Hematopoietic multipotent progenitor cell treated with erythropoietin and hydrocortisone succinate and interleukin-3 and kit ligand, for 15 days (in vitro differentiated cells): ENCODE measurements at places on chromosomes 5 and 9.

- DNase-seq: no peak
Observed at GRCh38 chr5:63175850-63176249, 597.2 kb downstream of the LRRC70 start.

- DNase-seq: no peak
Observed at GRCh38 chr5:140568443-140569063, 3.9 kb downstream of the SLC35A4 start.

GRCh38 chr5:40775846-40776657 is 20.3 kb upstream of the TTC33 start:
- DNase-seq: no peak

DNA sequence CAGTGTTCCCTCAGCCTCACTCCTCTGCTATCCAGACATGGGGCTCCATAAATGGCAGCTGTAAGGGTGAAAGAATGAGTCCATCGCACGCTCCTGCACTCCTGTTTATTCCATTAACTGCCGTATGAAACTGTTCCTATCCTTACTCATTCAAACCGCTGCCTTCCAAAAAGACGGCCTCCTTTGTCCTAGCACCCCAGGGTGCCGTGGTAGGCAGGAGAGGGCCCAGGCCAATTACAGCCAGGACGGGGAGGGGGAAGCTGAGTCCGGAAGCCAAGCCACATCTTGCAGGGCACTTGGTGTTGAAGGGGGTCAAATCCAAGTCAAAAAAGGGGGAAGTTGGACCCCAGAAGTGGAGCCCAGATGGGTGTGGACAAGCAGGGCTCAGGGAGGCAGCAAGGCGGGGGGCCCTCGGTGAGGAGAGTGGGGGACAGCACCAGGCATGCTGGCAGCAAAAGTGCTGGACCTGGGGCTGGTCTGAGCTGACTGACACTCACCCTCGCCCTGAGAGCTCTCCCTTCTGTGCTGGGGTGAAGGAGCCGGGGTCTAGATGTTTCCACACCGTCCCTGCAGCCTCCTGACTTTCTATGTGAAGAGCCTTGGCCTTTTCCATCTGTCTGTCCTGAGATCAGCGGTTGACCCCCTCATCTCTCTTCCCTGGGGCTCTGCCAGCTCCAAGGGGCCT is 63.3 kb downstream of the COL23A1 start:
- no peak for DNase-seq

GRCh38 chr5:82639393-82640144 is 361.4 kb upstream of the RPS23 start:
- no peak for DNase-seq

GRCh38 chr5:56366986-56367385 is 133.9 kb upstream of the ANKRD55 start:
- DNase-seq: no peak

- no peak for DNase-seq
Observed at GRCh38 chr9:137788561-137789294, 88.9 kb upstream of the CACNA1B start.

DNA sequence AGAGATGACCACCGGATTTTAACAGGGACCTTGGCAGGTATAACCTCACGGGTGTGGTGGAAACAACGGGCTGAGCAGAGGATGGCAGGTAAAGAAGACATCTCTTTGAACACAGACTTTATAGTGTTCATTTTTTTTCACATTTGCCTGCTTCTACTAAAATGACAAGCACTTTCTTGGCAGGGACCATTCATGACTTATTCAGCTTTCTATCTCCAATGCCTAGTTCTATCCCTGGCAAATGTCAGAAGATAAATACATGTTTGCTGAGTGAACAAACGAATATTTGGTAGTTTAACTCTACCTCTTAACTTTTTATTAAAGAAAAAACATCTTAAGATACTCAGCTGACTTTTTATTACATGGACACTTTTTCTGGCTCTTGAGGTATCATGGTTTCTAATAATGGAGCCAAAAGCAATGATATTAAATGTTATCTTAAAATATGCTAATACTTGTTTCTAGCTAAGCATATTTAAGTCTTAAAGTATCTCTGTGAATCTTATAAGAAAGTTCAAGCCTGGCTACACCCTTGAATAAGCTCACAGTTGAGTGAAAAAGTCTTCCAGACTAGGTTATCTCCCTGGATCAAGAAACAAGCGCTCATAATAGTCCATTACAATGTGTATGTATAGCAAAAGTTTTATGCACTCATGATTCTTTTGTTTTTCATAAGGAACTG is 8.5 kb downstream of the ELL2 start:
- DNase-seq: peak; percentile 26

- DNase-seq: no peak
Observed at GRCh38 chr9:132577119-132577518, 5.3 kb upstream of the BARHL1 start.

- DNase-seq: no peak
Observed at GRCh38 chr9:137435980-137436760, 5.0 kb downstream of the ENTPD8 start.

DNA sequence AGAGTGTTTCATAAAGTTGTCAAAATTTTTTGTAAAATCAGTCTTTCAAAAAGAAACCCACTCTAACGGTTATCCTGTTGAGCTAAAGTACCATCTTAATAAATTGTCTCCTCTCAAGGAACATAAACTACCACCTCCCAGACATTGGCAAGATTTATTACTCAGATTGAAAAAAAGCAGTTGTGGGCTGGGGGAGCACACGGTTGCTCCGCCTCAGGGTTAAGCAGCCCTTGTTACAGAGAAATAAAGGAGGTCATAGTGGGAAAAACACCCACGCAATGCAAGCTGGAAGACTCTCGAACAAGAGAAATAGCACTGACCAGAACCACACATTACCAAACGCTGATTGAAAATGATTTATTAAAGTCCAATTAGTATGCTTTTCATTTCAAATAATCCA is 165.3 kb downstream of the LPAR1 start:
- no peak for DNase-seq

GRCh38 chr5:34547300-34548085 is 108.6 kb upstream of the RAI14 start:
- no peak for DNase-seq

DNA sequence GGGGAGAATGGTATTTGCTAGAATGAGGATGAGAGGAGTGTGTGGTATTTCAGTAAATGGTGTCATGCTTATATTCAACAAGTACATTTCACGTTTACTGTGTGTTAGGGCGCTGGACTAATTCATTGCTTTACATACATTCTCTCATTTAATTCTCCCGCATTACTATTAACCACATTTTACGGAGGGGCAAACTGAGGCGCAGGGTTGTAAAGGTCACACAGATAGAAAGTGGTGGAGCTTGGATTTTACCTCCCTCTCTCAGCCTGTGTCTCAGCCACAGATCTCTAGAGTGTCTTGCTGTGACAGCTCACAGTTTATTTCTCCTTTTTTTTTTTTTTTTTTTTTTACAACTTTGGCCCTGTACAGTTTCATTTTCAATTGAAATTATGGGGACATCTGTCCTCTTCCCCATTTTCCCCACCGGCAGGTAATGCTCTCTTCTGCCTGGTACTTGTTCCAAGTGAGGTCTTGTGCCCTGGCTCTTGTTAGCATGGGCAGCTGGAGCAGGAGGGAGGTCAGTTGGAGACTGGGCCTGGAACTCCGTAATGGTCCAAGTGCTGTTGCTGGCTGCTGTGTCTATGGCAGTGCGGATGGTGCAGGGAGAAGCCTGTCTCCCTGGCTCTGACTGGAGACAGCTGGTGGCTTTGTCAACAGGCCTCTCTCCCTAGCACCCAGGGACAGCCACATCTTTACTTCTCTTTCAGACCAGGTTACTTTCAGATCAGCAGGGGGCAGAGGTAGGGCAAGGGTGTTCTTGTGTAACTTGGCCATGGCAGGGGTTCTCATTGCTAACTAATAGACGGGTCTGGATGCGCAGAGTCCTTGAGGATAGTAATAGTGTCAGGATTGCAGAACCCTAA is 20.5 kb upstream of the NDST1 start:
- no peak for DNase-seq

DNA sequence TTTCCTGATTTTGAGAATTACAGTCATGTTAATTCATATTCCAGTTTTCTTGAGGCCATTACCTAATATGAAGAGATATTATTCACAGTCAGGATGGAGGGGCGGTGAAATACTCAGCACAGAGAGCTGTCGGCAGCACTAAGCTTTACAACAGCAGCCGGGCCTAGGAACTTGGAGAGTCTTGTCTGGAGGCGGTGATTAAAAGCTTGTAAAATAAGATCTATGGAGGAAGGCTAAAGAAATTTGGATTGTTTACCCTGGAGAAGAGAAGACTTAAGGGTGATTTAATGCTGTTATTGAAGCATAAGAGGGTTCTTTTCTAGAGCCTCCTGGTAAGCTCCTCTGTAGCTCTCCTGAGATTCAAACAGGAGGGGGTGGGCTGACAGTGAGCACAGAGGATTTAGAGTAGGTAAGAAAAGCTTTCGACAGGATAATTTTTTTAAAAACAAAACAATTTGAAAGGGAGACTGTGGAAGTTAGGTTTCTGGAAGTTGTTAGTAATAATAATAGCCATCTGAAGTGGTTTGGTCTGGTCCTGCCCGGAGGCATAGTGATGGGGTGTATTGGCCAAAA is 406.3 kb upstream of the ADAMTSL1 start:
- no peak for DNase-seq

- no peak for DNase-seq
Observed at GRCh38 chr9:10265153-10265631, 347.6 kb downstream of the PTPRD start.

GRCh38 chr5:17118631-17119030 is 98.8 kb upstream of the BASP1 start:
- no peak for DNase-seq

- DNase-seq: no peak
Observed at GRCh38 chr9:27054841-27055240, 49.4 kb upstream of the LRRC19 start.

DNA sequence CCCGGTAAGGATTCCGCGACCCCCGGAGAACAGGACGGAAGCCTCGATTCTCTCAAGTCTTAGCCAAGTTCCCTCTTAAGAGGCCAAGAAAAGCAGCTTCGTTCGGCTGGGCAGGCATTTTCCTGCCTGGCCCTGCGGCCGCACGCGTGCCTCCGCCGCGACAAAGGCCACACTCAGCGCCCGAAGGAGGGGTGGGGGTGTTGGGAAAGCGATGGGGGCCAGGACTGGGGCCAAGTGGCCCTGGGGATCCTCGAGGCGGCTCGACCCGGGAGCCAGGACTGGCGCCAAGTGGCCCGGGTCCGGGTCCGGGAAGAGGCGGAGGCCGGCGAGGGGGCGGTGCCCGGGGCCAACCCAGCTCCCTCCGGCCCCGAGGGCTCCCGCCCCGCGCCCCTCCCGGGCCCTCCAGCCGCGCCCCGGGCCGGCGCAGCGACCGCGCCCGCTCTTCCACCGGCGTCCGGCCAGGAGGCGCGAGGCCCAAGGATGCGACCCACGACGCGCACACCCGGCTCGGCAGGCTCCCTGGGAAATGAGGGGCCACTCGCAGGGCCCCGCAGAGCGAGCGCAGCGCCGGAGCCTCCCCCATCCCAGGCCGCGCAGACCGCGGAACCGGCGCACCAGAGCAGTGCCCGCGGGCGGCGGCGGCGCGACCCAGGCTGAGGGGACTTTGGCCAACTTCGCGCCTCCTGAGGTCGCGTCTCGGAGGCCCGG is 756 bp downstream of the VAV2 start:
- no peak for DNase-seq
